ENCODE measurements at places on chromosomes 2 and 18.

- DNase-seq = no peak
Observed at GRCh38 chr2:71078624-71079023, 10.2 kb downstream of the NAGK start.

DNA sequence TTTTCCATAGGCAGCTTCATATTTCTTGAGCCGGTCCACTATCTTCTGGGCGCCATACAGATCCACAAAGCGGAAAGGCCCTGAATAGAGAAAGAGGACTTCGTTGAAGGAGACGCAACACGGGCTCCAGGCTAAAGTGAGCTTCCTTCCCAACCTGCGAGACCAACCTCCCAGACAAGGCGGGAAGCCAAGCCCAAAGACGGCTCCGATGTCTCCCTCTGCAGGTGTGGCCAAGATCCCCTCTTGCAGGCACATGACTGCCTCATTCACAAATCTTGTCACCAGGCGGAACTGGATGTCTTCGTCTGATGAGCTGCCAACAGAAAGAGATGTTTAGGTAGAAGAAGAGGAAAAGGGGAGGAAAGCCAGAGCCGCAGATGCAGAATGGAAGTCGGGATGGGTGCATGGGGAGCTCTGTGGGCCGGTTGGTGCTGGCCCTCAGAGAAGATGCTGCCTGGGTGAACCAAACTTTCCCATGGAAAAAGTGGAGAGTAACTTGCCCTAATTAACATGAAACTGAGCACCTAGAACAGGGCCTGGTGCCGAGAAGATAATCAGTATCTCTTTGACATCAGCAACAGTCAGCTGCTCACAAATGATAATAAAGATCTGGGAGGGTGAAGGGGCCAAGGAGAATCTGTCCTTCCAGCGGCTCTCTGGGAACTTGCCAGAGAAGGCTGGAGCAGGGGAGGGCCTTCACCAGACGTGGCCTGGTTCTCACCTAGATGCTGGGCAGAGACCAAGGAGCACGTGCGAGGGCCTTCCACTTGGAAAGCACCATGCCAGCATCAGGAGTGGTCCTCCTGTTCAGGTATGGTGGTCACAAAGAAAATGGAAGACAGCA is 18.6 kb downstream of the GAREM2 start:
- DNase-seq = no peak

GRCh38 chr18:9771261-9771976 is 63.3 kb downstream of the RAB31 start:
- no peak for DNase-seq

DNA sequence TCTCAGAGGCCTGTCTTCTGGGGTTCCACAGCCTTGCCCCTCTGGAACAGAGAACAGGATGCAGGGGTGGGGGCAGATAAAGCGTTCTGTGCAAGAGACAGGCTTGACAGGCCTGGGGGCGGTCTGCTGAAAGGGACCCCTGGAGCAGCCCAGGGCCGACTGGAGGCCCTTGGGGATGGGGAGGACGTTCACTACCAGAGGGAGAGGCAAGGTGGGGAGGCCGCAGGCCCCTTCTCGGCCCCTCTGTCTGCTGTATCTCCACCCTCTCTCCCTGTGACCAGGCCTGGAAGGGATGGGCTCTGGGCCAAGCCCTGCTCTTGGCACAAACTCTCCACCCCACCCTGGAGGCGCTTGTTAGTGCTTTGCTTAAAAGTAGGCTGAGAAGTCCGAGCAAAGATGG is 27.3 kb upstream of the INHBB start:
- no peak for DNase-seq

- no peak for DNase-seq
Observed at GRCh38 chr2:32611366-32611765, 16.5 kb upstream of the TTC27 start.
